Purkinje cell (primary cell): ENCODE measurements at places on chromosomes 4 and X. TPM values are rescaled to one million over a fixed set of nuclear protein-coding genes. Genes with fewer than 3 reads are reported as not detected.

Gene UGT2B17
- not detected in 2 replicates for polyA plus RNA-seq

Gene LGI2
- polyA plus RNA-seq, result 0.54 and 0.90 TPM in 2 replicates

Gene UGT2B15
- polyA plus RNA-seq, result not detected in 2 replicates

Gene SH2D1A
- not detected in 2 replicates for polyA plus RNA-seq

Gene FGFR3
- polyA plus RNA-seq, result 1.1 and 2.1 TPM in 2 replicates

Gene SPANXD
- not detected in 2 replicates for polyA plus RNA-seq

Gene SFRP2
- 0.93 TPM in 1 of 2 replicates, not detected in the other for polyA plus RNA-seq

Gene FAM53A
- polyA plus RNA-seq, result not detected in 2 replicates

Gene DCLK2
- 5.3 and 8.5 TPM in 2 replicates for polyA plus RNA-seq

Gene CYBB
- polyA plus RNA-seq, result 0.08 TPM in 1 of 2 replicates, not detected in the other

Gene PABPC1L2A
- polyA plus RNA-seq, result 2.1 TPM in 1 of 2 replicates, not detected in the other

Gene FAM114A1
- polyA plus RNA-seq, result 1.2 and 3.0 TPM in 2 replicates

Gene PFKFB1
- polyA plus RNA-seq, result not detected in 2 replicates

Gene ZXDA
- 1.1 and 1.5 TPM in 2 replicates for polyA plus RNA-seq

Gene KCNIP4
- 927 and 1,187 TPM in 2 replicates for polyA plus RNA-seq

Gene TMSB15C
- 0.83 TPM in 1 of 2 replicates, not detected in the other for polyA plus RNA-seq

Gene ARX
- polyA plus RNA-seq, result 0.66 and 2.2 TPM in 2 replicates

Gene KLKB1
- 0.43 and 2.2 TPM in 2 replicates for polyA plus RNA-seq

Gene GAGE13
- not detected in 2 replicates for polyA plus RNA-seq

Gene CTAG1A
- not detected in 2 replicates for polyA plus RNA-seq

Gene ZNF630
- 0.87 and 1.3 TPM in 2 replicates for polyA plus RNA-seq

Gene TNIP3
- polyA plus RNA-seq, result 0.16 and 0.73 TPM in 2 replicates

Gene CLCN3
- 194 and 197 TPM in 2 replicates for polyA plus RNA-seq

Gene HTATSF1
- polyA plus RNA-seq, result 56.2 and 59.9 TPM in 2 replicates

Gene POU4F2
- polyA plus RNA-seq, result not detected in 2 replicates

Gene NAP1L2
- polyA plus RNA-seq, result 118 and 139 TPM in 2 replicates

Gene HDAC6
- polyA plus RNA-seq, result 18.2 and 20.9 TPM in 2 replicates

Gene TRIM60
- polyA plus RNA-seq, result not detected in 2 replicates
